T-cell (primary cell): ENCODE measurements at places on chromosomes 4 and X.

GRCh38 chrX:97494756-97495372 lies 611.2 kb downstream of the RPA4 start:
- no peak for DNase-seq
- H3K4me3 ChIP-seq, result no peak overlapping the region
- no peaks in the 10 kb centered on the region for H3K27me3 ChIP-seq
- no peak overlapping the region for H3K27ac ChIP-seq

DNA sequence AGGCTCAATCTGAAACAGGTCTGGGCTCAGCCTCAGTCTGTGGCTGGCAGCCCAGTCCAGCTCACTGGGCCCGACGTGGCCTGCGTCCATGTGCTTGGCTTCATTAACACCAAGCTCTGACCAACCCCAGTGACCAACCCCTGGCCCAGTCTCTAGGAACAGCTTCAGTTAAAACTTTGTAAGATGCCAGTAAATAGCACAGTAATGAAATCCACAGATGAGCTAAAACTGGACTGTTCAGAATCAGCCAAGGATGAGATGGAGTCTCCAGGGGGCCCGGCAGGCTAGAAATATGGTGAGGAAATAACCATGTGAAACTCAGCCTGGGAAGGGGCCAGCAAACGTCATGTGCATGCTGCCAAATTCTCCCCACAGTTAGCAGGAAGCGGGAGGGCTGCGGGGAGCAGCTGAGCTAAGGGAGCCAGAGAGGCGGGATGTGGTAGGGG lies 37.1 kb upstream of the XPNPEP2 start:
- no peaks in the 10 kb centered on the region for H3K4me1 ChIP-seq
- H3K27ac ChIP-seq, result no peak overlapping the region
- no peaks in the 10 kb centered on the region for H3K27me3 ChIP-seq
- no peak overlapping the region for H3K4me3 ChIP-seq

DNA sequence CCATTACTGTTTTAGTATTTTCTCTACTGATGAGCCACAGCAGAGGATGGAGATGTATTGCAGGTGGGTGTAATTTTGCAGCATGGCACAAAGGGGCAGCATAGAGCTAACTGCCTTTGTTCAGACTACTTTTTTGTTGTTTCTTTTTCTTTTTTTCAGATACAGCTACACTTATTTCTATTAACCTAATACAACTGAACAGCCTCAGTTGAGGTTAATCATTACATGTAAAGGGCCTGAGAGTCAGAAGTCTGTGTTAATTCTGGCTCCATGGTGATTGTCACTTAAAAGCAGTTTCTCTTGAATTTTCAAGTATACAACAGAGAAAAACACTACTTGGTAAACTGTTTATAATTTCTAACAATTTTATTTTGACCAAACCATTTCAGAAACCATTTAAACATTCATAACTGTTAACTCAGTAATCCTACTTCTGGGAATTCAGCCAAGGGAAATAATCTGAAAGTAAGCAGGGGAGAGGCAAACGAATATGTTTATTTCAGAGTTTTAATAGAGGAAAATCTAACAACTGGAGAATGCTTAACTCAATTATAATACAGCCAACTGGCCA lies 13.9 kb upstream of the PPEF2 start:
- H3K36me3 ChIP-seq, result peaks cover 57% of the 10 kb centered on the region
- no peak overlapping the region for H3K27ac ChIP-seq

- H3K27me3 ChIP-seq, result no peaks in the 10 kb centered on the region
- DNase-seq, result no peak
- peaks cover 2% of the 10 kb centered on the region for H3K4me1 ChIP-seq
- H3K36me3 ChIP-seq, result no peaks in the 10 kb centered on the region
Observed at GRCh38 chr4:40728333-40728732, 21.4 kb upstream of the NSUN7 start.

- no peaks in the 10 kb centered on the region for H3K36me3 ChIP-seq
- H3K4me1 ChIP-seq, result no peaks in the 10 kb centered on the region
- H3K4me3 ChIP-seq, result no peak overlapping the region
- no peak for DNase-seq
- H3K27ac ChIP-seq, result no peak overlapping the region
Observed at GRCh38 chr4:85761803-85762528, 287.0 kb downstream of the ARHGAP24 start.
